GM04504 (cell line): ENCODE measurements at places on chromosomes 5 and 9.

DNA sequence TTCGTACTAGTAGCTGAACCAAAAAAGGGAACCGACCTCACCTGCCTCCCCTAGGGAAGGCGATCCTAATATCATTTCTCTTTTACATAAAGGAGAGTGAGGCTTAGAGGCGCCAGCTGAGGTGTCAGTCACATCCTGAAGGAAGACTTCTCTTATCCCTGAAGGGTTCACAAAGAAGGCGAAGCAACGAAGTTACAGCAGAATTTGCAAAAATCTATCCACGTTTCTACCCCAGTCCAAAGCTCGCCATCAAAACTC lies 598 bp upstream of the KIAA1191 start:
- DNase-seq = no peak

GRCh38 chr9:15357050-15357653 lies 50.1 kb upstream of the TTC39B start:
- DNase-seq = no peak

GRCh38 chr5:115818821-115819220 lies 2.4 kb upstream of the CDO1 start:
- DNase-seq = no peak

- no peak for DNase-seq
Observed at GRCh38 chr5:58200451-58200850, 259.4 kb downstream of the PLK2 start.

GRCh38 chr5:84287951-84288350 lies 96.7 kb downstream of the EDIL3 start:
- no peak for DNase-seq

DNA sequence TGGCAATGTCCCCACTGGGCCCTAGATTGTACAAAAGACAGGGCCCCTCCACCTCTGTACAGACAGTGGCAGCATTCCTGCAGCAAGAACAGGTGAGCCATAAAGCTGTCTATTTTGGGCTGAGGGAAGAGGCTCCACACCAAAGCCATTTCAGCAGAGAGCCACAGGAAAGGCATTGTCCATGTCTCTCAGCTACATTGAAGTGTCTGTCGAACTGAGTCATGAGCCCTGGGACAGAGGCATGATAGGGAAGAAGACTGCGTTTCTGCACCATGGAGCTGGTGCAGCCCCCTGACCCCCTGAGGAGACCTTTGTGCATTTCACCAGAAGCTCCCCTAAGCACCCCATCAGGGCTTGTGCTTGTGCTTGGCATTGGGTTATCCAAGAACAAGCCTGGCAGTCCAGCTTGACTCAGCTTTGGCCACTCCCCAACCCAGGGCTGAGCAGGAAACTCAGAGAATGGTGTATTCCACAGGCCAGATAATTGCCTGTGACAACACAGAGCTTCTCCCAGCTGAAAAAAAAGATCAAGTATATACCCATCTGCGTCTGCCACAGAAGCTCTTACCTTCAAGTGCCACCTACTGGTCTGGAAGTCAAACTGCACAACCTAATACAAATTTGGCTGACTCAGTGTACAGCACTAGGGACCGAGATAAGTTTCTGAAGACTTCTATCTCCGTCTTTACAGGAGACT lies 5.9 kb upstream of the FRMD3 start:
- DNase-seq = peak; percentile 73

DNA sequence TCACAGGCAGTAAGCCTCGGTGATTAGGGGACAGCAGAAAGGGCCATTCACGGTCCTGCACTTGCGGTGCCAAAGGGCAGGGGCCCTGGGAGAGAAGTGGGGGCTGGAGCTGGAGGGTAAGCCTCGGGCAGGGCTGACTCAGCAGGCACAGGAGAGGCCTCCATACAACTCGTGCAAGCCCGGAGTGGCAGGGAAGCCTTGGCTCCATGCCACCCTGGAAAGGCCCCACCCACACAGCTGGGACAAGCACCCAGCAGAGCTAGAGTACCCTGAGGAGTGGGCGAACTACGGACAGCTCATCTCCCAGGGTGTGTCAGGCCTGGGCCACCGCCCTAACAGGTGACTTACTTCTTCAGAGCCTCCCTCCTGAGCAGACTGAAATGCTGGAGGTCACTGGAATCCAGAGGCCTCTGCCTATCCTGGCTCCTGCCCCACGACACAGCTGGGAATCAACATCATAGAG lies 5.6 kb upstream of the CAMK2A start:
- DNase-seq = no peak

- no peak for DNase-seq
Observed at GRCh38 chr9:126365780-126366179, 39.2 kb downstream of the MVB12B start.

GRCh38 chr5:108669462-108669861 lies 78.2 kb upstream of the FER start:
- DNase-seq = no peak

- DNase-seq = peak; percentile 15
Observed at GRCh38 chr9:437574-438001, 222.9 kb downstream of the DOCK8 start.

DNA sequence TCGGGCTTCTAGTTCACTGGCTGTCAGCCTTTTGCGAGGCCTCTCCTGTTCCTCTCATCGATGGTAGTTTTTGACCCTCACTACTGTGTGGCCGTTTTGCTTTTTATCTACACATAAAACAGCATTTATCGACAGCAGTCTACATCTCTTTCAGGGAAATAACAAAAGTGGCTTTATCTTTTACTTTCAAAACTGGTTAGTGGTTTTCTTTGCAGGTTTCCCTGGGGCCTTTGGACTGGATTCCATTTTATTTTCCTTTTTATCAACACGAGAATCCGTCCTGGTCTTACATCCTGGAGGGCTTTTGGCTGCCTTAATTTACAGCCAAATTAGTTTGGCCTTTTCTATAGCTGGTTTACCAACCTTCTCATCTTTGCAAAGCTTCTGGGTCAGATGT lies 793 bp upstream of the PKD2L2 start:
- no peak for DNase-seq

GRCh38 chr5:166639151-166639550 lies 1652.3 kb upstream of the WWC1 start:
- no peak for DNase-seq
